Activated effector memory CD4-positive, alpha-beta T cell treated with Interleukin-2 at 50 U/mL for 16 hours (primary cell): ENCODE measurements at places on chromosomes 7 and 10.

GRCh38 chr10:77644557-77645243 lies 7.1 kb upstream of the KCNMA1 start:
- no peak for DNase-seq

DNA sequence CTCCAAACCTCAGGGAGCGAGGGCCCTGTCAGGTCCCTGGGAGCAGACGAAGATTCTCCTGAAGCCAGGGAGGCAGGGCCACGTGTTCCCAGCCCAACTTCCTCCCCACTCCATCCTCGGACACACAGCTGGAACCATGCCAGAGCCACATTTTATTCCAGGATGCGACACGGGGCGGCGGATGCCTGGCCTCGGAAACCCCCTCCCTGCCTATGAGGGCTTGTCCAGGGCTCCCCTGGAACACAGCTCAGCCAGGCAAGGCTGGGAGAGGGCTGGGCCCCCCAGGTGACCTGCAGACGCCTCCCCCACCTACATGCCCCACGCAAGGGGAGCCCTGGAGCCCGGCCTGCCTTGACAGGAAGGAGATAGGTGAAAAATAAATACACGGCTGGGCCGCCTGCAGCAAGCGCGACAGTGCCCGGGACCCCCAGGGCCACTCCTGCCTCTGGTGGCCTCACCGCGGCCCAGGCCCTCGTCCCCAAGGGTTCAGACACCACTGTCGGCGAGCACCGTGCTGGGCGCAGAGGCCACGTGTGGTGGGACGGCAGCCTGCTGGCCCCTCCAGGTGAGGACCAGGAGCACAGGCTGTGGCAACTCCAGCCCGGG lies 21.5 kb downstream of the GET4 start:
- no peak for DNase-seq

- no peak for DNase-seq
Observed at GRCh38 chr10:1961989-1962388, 224.7 kb upstream of the ADARB2 start.

DNA sequence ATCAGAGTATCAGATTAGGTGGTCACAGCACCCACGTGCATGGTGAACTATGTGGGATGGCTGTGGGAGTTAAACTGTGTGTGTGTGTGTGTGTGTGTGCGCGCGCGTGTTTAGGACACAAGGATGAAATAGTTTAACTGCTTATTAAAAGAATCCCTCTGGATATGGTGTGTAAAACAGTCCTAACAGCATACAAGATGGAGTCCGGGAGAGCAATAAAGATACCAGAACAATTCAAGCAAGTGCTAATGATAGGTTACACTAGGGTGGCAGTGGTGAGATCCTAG lies 202.2 kb downstream of the IPMK start:
- no peak for DNase-seq

- DNase-seq: no peak
Observed at GRCh38 chr10:2120746-2121145, 383.4 kb upstream of the ADARB2 start.

DNA sequence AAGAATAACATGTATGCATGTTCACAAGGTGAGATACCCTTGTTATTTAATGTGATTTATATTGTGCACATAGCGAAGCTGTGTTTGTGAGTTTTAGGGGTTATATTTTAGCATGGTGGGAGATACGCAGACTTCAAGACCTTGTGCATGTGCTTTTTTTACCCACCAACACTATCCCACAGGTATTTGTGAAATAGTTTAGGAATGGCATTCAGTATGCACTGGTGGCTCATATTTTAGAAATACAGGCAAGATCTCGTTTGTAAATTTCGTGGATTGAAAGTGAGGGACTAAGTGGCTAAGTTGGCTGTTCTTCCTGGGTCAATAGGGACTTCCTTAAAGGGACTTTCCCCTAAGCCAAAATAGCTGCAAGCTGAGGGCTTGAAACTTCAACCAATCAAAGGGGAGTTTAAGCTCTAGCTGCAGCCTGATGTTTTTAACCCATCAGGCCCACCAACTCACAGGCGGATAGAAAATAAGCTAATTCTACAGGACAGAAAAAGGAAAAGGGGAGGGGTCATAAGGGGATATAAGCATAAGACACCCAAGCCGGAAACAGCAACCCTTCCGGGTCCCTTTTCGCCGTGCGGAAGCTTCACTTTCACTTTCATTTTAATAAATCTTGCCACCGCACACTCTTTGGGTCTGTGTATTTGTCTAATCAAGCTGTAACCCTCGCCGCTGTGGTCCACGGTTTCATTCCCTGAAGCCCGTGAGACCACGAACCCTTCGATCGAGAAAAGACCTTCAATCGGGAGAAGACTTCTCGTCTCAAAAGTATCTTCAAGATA lies 291.0 kb downstream of the GPR158 start:
- DNase-seq: no peak

GRCh38 chr10:100528921-100529474 lies 673 bp downstream of the NDUFB8 start:
- no peak for DNase-seq

DNA sequence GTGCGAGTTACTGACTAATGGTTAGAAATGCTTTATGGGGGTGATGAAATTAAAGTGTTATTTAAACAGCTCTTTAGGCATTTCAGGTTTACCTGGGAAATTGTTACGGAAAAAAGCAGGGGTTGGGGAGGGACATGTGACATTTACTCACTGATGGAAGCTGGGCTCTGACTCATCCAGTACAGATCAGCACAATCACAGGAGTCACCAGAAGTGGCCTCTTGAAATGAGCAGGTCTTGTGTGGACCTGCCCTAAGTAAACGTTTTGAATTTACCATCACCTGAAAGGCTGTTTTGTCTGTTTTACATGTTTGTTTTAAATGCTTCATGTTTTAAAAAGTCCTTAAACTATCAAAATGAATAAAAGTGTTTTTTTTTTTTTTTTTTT lies 2.3 kb downstream of the GLRX3 start:
- no peak for DNase-seq

DNA sequence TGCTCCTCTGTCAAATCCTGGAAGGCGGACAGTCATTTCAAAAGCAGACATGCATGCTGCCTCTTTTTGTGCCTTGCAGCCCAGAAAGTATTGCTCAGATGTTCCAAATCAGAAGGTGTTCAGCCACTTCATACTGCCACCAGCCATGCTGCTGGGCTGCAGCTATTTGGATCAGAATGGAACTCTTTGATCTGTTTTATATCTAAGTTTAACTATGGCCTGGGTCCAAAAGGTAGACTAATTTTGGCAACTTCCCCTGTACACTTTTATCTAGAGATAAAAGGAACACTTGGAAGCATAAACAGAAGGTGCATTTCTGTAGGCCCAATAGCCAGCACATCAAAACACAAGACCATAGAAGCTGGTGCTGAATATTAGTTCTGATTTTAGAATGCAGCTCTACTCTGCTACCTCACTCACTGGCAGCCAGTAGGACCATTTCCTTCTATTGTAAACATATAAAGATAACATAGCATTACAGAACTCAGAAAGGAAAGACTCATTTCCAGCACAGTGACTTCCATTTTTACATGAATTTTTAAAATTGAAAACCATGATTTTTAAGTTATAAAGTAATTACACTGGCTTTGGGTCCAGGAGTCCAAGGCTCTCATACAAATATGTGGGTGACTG lies 143.1 kb upstream of the CAV2 start:
- no peak for DNase-seq

DNA sequence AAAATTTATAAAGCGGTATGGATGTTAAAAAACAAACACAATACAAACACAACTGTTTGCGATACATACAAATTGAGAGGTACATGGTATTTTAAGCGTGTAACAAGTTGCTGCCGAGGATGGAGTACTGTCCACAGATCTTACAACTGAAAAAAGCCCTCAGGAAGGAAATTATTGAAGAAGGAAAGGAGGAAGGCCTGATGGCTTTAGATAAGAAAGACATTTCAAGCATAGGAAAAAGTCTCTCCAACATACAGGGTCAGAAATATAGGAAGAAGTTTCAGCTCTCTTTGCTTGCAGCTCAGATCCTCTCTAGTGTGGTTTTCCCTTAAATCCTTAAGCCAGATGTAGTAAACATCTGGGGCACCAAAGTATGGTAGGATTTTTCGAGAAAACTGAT lies 25.0 kb downstream of the RBM28 start:
- no peak for DNase-seq

- DNase-seq: no peak
Observed at GRCh38 chr7:88115816-88116215, 104.0 kb downstream of the SRI start.

- DNase-seq: no peak
Observed at GRCh38 chr7:875476-876076, 778 bp upstream of the GET4 start.

DNA sequence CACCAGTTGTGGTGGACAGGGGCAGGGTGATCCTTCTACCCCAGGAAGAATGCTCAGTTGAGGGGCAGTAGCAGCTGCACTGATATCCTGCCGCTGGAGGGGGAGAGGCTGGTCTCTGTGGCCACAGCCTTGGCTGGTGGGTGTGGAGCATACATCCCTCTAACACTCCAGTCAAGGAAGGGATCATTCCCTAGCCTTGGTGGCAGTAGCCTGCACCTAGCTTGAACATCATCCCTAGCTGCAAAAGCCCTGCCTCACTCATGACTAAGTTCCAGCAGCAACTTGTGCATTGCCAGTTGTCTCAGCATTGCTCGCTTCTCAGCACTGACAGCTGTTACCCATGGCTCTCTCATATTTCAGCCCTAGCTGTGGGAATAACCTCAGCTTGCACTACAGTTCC lies 688.9 kb upstream of the POT1 start:
- DNase-seq: no peak

GRCh38 chr10:58773341-58773740 lies 260.7 kb downstream of the BICC1 start:
- no peak for DNase-seq

DNA sequence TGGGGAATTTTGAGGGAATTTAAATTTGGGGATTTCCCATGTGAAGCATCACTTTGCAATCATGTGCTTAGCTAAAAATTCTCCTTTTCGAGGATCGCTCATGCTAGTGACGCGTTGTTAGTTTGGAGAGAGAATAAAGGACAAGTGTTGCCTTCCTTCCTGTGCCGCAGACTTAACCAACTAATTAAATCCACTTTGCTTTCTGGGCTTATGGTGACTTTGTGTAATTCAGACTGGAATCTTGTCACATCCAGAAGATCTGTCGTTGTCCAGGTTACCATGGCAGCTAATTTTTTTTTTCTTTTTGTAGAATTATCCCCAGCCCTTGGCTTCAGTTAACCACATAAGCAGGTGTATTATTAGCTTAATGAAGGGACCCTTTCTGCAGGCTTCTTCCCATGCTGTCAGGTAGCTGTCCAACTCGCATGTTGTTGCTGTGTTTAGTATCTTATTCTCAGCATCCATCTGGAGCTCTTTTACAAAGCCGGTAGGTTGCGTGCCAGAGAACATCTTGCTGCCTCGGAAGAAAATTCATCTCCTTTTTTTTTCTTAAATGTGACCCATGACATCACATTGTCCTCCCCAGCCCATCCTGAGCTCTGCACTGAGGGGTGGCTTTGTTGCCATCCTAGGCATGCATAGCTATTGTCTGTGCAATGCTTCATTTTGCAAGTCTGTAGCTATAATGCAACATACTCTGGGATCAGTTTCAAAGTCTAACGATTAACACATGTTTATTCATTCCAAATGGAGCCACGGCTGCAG lies 47.2 kb upstream of the NRP1 start:
- no peak for DNase-seq

GRCh38 chr7:57300747-57301146 lies 149.2 kb upstream of the ZNF716 start:
- no peak for DNase-seq

GRCh38 chr7:154907651-154908620 lies 95.0 kb downstream of the PAXIP1 start:
- no peak for DNase-seq

GRCh38 chr10:13960603-13961002 lies 370.1 kb downstream of the FRMD4A start:
- DNase-seq: no peak

DNA sequence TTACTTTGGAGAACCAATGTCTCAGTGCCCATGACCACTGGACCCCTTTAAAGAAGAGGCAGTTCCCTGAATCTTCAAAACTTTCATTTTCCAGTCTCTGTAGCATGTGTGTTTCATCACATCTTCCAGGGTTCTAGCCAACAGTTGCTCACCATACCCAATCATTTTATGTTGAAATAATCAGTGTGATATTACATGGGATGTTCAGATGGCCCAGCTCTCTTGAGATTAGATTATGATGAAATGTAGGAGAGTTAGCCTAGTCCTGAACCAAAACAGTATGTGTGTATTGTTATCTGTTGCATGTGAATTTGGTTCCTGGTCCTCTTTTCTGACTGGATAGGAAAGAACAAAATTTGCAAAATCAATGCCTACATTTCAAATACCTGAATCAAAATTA lies 144.5 kb downstream of the ANKRD7 start:
- DNase-seq: no peak

DNA sequence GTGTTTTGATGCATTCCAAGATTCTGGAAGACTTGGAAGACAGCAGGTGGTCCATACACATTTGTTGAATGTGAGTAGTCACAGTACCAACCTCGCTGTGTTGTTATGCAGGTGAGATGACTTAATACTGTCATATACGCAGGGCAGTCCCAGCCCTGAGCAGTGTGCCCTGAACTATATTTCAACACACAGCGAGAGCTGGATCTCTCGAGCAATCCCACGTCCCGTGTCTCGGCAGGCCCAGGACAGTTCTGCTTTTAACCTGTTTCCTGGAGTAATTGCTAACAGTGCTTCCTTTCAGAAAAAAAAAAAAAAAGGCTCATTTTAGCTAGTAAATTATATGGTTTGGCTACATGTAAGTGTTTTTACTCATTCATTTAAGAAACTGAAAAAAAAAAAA lies 179.7 kb downstream of the PRKCQ start:
- DNase-seq: no peak

GRCh38 chr7:119413314-119413805 lies 859.6 kb upstream of the KCND2 start:
- DNase-seq: no peak

DNA sequence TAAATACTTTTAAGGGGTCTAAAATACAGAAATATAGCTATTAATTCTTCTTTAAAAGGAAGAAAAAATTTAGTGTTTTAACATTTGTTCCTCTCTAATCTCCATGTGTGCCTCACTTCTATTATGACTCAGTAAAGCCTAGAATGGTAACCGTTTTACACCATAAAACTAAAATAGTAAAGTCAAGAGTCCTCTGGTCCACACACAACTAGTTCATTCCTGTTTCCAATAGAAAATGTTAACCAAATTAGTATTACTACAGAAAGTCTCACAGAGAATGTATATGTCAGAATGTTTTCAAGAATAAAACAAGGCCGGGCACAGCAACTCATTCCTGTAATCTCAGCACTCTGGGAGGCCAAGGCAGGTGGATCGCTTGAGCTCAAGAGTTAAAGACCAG lies 55.8 kb downstream of the CNOT4 start:
- no peak for DNase-seq

GRCh38 chr7:17230099-17230807 lies 68.2 kb upstream of the AHR start:
- no peak for DNase-seq

GRCh38 chr7:112018305-112019030 lies 187.7 kb downstream of the DOCK4 start:
- DNase-seq: no peak

DNA sequence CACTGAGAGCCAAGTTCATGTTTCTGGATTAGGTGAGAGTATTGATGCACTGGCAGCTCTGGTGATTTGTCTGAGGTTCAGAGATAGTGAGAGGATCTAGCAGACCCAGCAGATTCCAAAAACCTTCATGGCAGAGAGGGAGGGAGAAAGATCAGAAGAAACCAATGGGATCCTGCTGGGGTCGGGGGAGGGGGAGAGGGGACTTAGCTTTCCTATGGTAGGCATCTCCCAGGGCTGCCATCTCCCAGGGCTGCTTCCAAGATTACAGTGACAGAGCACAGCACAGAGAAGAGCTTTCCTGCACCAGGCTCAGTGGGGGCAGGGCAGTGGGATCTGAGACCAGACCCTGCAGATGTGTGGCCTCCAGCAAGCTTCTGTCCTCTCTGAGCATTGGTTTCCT lies 76.8 kb upstream of the GDF10 start:
- no peak for DNase-seq
